ENCODE measurements at places on chromosomes 5 and 9. TPM values are rescaled to one million over a fixed set of nuclear protein-coding genes. Genes with fewer than 3 reads are reported as not detected.

Gene ECM2
- 7.3 TPM for total RNA-seq

Gene CAMK2A
- 4.9 TPM for total RNA-seq

Gene SPATA6L
- total RNA-seq: 1.3 TPM

Gene SLC36A2
- total RNA-seq: not detected

Data from right atrium auricular region (tissue), 2 donors.